ENCODE measurements at places on chromosomes 16 and 17.

- DNase-seq: no peak
Measured at GRCh38 chr17:47225436-47225858, 16.3 kb downstream of the MYL4 start.

DNA sequence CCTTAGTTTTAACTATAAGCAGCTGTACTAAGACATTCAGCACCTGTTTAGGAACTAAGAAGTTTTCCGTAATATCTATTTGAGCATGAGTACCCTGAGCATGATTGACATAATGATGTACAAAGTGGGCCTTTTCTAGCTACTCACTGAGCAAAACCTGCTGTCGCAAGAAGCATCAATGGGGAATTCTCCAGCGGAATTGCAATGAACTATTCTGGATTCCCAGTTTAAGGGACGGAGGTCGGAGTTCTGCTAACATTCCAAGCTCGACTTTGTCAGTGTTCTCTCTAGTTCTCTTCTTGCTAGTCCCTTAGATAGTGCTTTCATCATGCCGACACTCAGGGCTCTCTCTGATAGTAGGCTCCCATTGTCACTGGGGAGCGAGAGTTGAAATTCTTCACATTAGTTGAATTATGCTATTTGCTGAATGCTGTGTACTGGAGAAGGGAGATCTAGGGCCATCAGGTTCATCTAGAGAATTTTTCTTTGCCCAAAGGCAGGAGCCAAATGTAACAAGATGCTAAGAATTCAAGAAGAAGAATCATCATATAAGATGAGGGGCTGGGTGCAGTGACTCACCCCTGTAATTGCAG, 40.2 kb upstream of the MYH2 start:
- no peak for DNase-seq

DNA sequence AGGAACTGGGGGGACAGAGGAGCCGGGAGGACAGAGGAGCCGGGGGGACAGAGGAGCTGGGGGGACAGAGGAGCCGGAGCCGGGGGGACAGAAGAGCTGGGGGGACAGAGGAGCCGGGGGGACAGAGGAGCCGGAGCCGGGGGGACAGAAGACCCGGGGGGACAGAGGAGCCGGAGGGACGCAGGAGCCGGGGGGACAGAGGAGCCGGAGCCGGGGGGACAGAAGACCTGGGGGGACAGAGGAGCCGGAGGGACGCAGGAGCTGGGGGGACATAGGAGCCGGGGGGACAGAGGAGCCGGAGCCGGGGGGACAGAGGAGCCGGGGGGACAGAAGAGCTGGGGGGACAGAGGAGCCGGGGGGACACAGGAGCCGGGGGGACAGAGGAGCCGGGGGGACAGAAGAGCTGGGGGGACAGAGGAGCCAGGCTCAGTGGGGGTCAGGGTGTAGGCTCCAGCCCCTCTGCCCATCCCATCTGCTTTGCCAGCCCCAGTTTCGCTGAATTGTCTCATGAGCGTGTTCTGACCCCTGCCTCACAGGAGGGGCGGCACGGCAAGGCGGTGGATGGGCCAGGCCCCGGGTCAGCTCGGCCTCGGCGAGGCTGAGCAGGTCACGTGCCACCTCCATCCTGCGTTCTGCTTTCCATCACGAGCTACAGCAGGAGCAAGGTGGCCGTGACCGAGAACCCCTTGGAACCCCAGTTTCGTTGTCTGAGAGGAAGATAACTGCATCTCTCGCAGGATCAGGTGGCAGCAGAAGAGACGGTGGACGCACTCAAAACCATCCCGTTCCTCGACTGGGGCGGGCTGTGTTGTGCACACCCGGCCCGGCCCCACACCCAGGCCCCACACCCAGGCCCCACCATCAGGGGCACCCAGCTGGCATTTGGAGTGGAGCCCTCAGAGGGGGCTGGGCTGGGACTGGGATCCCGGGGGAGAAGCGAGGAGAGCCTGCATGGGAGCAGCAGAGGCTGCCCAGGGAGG, 26.1 kb upstream of the CBFA2T3 start:
- peak; percentile 46 for DNase-seq

DNA sequence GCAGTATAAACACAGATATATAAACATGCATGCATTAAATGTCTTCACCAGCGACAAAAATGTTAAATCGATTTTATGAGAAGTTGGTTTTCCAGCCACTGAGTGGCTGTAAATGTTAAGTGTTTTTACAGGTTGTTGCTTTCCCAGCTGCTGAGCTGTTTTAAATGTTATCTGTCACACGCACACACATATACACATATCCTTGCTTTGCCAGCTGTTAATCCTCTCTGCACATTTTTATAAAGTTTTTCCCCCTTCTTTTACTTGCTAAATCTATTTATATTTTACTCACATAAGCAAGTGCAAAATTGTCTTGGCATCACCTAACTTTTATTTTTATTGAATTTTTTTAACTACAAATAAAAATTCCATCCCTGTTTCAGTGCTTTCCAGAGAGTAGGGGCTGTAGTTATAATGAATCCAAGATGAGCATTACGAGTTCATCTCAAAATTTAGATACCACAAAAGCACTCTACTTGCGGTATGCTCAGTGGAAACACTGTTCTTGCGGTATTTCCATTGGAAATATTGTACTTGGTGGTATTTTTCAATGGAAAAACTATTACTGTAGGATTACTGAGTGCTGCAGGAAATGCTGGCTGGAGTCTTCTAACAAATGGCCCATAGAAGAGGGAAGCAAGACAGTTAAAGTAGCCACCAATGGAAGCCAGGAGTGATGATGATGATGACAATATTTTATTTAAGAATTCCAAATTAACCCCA, 124.9 kb upstream of the KCNJ16 start:
- no peak for DNase-seq

DNA sequence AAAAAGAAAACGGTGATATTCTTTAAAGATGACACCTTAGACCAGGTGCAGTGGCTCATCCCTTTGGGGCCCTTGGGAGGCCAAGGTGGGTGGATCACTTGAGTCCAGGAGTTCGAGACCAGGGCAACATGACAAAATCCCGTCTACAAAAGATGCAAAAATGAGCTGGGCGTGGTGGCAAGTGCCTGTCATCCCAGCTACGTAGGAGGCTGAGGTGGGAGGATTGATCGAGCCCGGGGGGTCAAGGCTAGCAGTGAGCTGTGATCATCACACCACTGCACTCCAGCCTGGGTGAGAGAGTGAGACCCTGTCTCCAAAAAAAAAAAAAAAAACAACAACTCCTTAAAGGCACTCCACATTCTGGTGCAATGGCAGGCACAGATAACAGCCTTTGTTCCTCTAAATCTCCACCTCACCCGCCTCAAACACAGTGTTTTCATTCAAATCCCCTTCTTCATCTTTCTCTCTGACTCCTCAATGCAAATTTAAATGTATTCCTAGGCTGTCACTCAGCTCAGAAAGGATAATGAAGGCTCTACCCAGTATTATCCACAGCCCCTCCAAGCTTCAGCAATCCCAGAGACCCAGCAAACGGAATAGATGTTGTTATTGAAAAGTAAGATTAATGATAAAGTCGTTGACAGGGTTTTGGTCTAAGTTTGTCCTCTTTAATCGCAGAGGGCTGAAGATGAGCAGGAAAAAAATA, 56.2 kb upstream of the CACNG5 start:
- DNase-seq: no peak

GRCh38 chr17:73976147-73976546, 227.3 kb upstream of the RPL38 start:
- no peak for DNase-seq

DNA sequence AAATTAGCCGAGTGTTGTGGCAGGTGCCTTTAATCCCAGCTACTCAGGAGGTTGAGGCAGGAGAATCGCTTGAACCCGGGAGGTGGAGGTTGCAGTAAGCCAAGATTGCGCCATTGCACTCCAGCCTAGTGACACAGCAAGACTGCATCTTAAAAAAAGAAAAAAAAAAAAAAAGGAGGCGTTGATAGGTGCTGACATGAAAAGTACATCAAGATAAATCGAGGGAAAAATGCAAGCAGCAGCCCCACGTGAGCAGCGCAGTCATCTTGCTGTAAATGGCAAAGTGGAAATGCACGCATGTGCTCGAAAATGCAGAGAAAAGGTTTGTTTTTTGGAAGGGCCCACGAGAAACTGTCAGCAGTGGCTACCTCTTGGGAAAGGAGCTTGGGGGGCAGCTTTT, 20.9 kb downstream of the MXRA7 start:
- DNase-seq: no peak

DNA sequence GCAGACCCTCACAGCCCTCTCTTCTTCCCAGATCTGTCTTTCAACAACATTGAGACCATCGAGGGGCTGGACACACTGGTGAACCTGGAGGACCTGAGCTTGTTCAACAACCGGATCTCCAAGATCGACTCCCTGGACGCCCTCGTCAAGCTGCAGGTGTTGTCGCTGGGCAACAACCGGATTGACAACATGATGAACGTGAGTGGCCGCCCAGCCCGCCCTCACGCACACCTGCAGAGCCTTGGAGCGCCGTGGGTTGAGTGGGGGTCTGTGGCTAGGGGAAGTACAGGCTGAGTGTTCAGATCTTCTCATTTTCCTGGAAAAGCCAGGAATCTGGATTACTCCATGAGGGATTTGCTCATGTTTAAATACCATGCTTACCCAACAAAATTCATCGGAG, 15.2 kb downstream of the DRC3 start:
- no peak for DNase-seq

GRCh38 chr17:77323413-77324171, 182.8 kb downstream of the SEC14L1 start:
- DNase-seq: no peak

Measured in NCI-H1092 (cell line).